ENCODE measurements at places on chromosomes 6 and 20.

- DNase-seq = no peak
Measured at GRCh38 chr6:11770546-11771466, 7.8 kb downstream of the ADTRP start.

GRCh38 chr20:53949319-53949839 is 121.0 kb downstream of the BCAS1 start:
- no peak for DNase-seq

DNA sequence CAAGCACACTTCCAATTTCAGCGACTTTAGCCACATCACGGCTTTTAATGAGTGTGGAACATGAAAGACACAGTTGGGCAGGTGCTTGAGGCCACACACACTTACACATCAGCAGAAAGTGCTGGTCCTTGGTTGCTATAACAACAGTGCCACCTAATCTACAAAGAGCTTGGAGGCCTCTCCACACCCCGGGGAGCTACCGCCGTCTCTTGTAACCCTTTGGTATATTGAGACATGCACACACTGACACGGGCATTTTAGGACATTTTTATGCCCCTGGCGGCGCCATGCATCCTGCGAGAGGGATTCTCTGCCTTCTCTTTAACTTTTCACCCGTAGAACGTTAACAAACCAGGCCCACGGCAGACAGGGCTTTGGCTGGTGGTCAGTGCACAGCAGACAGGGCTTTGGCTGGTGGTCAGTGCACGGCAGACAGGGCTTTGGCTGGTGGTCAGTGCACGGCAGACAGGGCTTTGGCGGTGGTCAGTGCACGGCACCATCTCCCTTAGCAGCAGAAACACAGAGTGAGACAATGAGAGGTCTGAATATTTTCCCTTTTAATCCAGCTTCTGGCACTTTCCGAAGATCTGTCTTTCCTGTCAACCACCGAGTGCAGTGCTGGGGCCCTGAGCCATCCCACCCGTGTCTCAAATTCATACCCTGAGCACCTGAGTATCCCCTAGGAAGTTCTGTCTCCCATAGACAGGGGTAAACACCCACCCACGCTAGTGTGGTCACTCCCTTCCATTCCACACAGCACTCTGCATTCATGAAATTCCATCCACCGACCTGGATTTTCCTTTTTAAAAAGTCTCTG is 116.6 kb upstream of the RPS6KA2 start:
- no peak for DNase-seq

- no peak for DNase-seq
Measured at GRCh38 chr20:24637087-24637486, 167.7 kb downstream of the SYNDIG1 start.

DNA sequence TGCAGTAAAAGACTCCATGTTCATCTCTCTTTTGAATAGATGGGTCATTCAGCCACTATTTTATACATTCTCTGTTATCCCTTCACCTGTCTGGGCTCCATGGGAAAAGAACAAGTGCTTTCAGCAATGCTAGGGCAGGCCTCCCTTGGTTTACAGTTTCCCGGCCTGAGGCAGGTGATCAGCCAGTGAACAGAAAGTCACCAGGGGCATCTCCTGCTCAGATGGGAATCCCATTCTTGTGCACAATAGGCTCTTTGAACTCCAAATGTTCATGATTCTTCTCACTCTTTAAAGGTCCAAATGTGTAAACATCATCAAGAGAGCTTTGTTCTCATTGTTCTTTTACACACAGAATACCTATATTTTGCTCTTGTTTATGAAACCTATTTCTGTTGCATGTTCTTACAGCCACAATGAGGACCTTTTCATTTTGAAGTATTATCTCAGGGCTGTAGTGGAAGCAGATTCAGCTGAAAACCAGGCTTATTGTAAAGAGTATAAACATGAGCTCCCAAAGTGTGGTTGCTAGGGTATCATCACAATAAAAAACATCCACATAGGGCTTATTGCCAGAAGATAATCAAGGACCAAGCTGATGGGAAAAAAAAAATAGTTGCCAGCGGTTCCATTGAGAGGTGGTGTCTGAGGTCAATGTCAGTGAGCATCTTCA is 267.1 kb upstream of the SGK1 start:
- no peak for DNase-seq

DNA sequence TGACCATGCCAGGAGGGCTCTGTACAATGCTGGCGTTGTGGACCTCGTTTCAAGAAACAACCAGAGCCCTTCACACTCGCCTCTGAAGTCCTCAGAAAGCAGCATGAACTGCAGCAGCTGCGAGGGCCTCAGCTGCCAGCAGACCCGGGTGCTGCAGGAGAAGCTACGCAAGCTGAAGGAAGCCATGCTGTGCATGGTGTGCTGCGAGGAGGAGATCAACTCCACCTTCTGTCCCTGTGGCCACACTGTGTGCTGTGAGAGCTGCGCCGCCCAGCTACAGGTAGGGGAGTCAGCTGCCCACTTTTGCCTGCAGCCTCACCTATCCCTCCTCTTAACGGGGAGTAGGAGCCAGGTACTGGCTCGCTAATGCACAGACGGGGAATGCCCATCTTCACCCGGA is 16.2 kb downstream of the MYLIP start:
- DNase-seq = no peak

DNA sequence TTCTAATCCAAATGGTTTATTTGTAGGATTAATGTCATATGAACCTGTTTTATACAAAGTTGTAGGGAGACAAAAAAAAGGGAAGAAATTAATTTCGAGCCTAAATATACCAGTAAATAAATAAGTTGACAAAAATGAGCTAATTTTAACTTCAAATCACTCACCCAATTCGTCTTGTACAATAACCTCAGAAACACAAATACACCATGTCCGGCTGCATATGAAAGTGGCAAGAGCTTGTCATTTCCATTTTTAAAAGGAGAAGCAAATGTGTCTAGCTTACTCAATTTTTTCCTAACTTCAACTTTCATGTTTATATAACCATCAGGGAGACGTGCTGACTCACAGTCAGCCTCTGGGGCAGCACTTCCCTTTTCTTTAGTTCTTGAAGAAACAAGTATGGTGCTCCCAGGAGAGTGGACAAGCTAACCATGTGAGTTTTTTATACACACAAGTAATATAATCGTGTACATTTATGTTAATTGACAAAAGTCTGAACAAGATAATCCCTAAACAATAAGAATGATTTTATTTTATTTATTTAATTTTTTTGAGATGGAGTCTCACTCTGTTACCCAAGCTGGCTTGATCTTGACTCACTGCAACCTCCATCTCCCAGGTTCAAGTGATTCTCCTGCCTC is 55.5 kb upstream of the SGK1 start:
- DNase-seq = no peak

GRCh38 chr6:16481697-16482399 is 243.5 kb downstream of the GMPR start:
- DNase-seq = no peak

DNA sequence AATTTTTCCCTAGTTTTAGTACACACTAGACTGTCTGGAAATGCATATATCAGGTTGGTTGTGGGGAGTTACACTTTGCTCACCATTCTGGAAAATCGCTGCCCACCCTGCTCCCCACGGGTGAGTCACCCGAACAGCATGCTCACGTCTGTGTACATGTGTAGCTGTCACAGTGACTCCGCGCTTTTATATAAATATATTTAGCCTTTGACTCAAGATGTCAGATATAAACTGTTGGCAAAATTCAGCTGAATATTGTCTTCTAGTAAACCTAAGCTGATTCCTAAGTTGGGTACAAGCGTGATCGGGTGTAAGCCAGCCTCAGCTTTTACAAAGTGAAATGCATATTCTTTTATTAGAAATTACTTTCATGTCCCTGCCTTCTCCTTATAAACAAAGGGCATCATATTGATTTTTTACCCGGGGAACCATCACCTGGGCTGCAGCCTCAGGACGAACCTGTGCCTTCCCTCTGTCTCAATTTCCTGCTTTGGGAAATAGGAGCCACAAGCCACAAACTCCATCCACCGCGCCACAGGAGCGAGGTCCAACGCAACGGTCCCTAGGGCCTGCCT is 4.3 kb downstream of the SDCBP2 start:
- no peak for DNase-seq

- no peak for DNase-seq
Measured at GRCh38 chr6:36414481-36414880, 27.0 kb upstream of the ETV7 start.

DNA sequence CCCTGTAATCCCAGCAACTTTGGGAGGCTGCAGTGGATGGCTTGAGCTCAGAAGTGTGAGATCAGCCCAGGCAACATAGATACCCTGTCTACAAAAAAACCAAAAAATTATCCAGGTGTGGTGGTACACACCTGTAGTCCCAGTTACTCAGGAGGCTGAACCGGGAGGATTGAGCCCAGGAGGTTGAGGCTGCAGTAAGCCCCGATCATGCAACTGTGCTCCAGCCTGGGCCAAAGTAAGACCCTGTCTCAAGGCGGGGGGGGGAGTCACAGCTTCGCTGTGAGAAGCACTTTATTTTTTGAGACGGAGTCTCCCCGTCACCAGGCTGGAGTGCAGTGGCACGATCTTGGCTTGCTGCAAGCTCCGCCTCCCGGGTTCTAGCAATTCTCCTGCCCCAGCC is 54.2 kb downstream of the EZR start:
- no peak for DNase-seq
